Testis (tissue), 5 donors: ENCODE measurements at places on chromosomes 11 and 22.

DNA sequence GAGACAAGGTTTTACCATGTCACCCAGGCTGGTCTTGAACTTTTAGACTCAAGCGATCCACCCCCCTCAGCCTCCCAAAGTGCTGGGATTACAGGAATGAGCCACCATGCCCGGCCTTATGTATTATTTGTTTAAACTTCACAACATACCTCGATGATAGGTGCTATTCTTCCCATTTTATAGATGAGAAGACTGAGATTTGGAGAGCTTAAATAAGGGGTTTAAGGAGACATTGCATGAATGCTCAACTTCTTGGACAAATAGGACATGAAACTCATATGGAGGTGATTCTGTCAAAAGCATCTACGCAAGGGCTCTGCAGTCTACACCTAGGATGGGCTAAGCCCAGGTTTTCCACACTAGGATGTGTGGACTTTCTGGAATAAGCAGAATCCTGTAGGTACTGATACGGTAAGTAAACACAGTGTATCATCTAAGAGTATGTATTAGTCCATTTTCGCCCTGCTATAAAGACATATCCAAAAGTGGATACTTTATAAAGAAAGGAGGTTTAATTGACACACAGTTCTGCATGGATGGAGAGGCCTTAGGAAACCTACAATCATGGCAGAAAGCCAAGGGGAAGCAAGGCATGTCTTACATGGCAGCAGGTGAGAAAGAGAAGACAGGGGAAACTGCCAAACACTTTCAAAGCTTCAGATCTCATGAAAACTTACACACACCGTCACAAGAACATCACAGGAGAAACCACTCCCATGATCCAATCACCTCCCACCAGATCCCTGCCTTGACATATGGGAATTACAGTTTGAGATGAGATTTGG is 62.8 kb upstream of the CAPRIN1 start:
- H3K27me3 ChIP-seq = no peaks in the 10 kb centered on the region
- no peak overlapping the region for H3K4me3 ChIP-seq
- H3K4me1 ChIP-seq = no peaks in the 10 kb centered on the region
- no peaks in the 10 kb centered on the region for H3K36me3 ChIP-seq
- no peak overlapping the region for H3K27ac ChIP-seq

DNA sequence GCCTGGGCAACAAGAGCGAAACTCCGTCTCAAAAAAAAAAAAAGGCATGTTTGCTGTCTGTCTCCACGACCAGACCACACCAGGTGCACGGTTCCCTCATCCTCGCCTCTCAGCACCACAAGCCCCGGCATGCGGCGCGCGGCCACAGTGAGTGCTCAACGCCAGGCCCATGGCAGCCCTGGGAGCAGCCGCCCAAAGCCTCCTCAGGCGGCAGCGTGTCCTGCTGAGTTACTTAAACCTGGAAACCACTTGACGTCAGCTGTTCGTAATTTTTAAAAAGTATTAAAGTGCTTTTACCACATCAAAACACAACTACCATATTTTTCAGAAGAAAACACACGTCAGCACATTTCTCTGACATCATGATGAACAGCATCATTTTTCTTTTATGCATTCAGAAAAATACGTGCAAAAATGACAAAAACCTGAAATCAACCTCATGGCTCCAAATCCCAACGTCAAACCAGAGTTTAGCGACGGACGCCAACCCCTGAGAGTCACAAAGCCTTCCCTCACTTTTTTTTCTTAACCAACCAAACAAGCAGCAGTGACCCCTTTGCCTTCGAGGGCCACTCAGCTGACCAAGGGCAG is 2.1 kb downstream of the DEAF1 start:
- H3K4me3 ChIP-seq = no peak overlapping the region
- peak overlapping the region; percentile 99 for H3K27ac ChIP-seq
- no peaks in the 10 kb centered on the region for H3K27me3 ChIP-seq
- H3K36me3 ChIP-seq = no peaks in the 10 kb centered on the region
- no peak for DNase-seq

GRCh38 chr11:64916040-64916774 is 802 bp downstream of the ATG2A start:
- DNase-seq = peak; percentile 54
- H3K4me1 ChIP-seq = peaks cover 19% of the 10 kb centered on the region
- no peaks in the 10 kb centered on the region for H3K27me3 ChIP-seq
- peak overlapping the region; percentile 71 for H3K4me3 ChIP-seq

DNA sequence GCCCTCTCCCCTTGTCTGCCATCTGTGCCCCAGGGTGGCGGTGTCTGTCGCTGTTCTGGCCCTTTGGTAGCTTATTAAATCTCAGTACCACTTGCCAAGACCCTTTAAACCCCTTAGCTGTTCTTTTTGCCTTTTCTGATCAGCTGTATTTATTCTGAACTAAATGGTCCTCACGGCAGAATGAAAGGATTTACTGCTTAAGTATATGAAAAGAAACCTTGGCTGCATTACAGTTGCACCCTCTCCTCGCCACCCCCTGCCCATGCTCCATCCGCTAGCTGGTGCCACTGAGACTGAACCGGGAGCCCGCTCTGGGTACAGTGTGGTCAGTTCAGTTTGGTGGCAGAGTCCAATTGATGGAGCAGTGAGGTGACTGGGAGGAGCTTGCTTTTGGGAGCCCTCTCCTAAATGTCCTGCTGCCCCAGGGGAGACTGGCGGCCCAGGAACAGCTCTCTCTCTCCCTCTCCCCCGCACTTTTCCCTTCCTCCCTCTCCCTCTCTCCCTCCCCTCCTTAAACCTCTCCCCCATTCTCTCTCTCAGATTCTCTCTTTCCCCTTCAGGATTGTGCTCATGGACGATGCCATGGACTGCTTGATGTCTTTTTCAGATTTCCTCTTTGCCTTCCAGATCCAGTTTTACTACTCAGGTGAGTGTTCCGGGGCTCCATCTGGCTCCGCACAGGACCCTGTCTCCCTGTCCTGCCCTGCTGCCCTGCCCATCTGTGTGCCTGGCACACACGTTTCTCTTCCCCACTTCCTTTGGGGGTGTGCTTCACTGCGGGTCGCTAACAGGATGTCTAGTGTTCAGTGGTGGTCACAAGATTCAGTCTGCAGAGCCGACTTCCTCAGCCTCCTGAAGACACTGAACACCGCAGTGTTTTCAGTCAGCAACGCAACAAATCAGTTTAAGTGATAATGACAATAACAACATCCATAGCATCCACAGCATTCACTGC is 21.8 kb downstream of the ARFGAP2 start:
- no peaks in the 10 kb centered on the region for H3K27me3 ChIP-seq
- H3K36me3 ChIP-seq = no peaks in the 10 kb centered on the region
- H3K4me1 ChIP-seq = peaks cover 4% of the 10 kb centered on the region
- no peak overlapping the region for H3K27ac ChIP-seq
- DNase-seq = no peak
- H3K4me3 ChIP-seq = no peak overlapping the region

- peaks cover 5% of the 10 kb centered on the region for H3K4me1 ChIP-seq
- H3K4me3 ChIP-seq = no peak overlapping the region
- no peak overlapping the region for H3K27ac ChIP-seq
- H3K27me3 ChIP-seq = no peaks in the 10 kb centered on the region
These were observed 33.5 kb upstream of the RTL6 start for GRCh38 chr22:44531487-44531886.

DNA sequence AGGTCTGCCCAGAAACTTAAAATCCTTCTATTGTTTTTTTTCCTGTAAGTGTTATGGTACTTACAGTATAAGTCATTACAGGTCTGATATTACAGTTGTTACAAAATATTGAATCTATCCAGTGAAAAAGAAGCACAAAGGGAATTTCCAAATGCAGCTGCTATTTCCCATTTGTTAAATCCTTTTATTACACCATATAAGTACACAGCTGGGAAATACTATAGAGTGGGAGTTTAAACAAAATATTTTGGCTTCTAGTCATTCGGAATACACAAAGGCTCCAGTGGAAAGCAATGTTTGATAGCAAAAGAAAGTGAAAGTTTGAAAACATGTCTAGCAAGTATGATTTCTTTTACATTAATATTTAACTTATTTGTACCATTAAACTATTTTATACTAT is 18.0 kb downstream of the SOX6 start:
- no peak overlapping the region for H3K27ac ChIP-seq
- H3K4me1 ChIP-seq = no peaks in the 10 kb centered on the region
- H3K4me3 ChIP-seq = no peak overlapping the region
- DNase-seq = no peak
- no peaks in the 10 kb centered on the region for H3K27me3 ChIP-seq

DNA sequence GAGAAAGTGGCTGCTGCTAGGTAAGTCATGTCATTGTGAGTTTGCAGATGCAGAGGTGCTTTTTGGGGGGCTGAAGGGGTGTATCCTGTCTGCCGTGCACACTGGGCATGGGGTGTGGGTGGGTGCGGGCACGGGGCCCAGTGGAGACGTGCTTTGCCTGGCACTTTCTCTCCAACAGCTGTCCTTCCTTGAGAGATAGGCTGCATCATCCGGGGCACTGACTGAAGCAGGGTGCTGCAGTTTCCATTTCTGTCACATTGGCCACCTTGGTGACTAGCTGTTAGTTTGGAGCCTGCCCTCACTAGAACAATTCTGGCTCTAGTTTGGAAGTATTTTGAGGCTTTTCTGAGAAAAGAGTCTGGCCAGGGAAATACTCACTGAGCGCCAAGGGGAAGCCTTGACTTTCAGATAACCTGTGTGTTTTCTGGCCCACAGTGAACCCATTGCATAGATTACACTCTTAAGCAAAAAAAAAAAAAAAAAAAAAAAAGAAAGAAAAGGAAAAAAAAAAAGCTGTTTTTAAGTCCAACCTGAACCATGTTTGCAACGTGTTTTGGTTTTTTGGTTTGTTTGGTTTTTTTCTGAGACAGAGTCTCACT is 219.2 kb downstream of the NAV2 start:
- H3K36me3 ChIP-seq = no peaks in the 10 kb centered on the region
- H3K4me3 ChIP-seq = no peak overlapping the region
- no peaks in the 10 kb centered on the region for H3K27me3 ChIP-seq
- H3K4me1 ChIP-seq = peaks cover 4% of the 10 kb centered on the region
- H3K27ac ChIP-seq = no peak overlapping the region
- DNase-seq = no peak

GRCh38 chr11:71482746-71483364 is 29.9 kb downstream of the NADSYN1 start:
- H3K27ac ChIP-seq = no peak overlapping the region
- no peaks in the 10 kb centered on the region for H3K4me1 ChIP-seq
- no peak for DNase-seq
- H3K4me3 ChIP-seq = no peak overlapping the region

- H3K4me1 ChIP-seq = no peaks in the 10 kb centered on the region
These were observed 87.2 kb downstream of the WNT7B start for GRCh38 chr22:45889539-45890350.

GRCh38 chr11:6895010-6895409 is 2.7 kb upstream of the OR2D2 start:
- DNase-seq = no peak
- H3K4me3 ChIP-seq = no peak overlapping the region
- no peaks in the 10 kb centered on the region for H3K4me1 ChIP-seq
- H3K27ac ChIP-seq = no peak overlapping the region
- H3K27me3 ChIP-seq = no peaks in the 10 kb centered on the region

- no peak overlapping the region for H3K4me3 ChIP-seq
- no peaks in the 10 kb centered on the region for H3K36me3 ChIP-seq
- DNase-seq = no peak
- H3K27me3 ChIP-seq = no peaks in the 10 kb centered on the region
- H3K4me1 ChIP-seq = no peaks in the 10 kb centered on the region
These were observed 67.4 kb upstream of the B3GAT1 start for GRCh38 chr11:134479206-134480135.

DNA sequence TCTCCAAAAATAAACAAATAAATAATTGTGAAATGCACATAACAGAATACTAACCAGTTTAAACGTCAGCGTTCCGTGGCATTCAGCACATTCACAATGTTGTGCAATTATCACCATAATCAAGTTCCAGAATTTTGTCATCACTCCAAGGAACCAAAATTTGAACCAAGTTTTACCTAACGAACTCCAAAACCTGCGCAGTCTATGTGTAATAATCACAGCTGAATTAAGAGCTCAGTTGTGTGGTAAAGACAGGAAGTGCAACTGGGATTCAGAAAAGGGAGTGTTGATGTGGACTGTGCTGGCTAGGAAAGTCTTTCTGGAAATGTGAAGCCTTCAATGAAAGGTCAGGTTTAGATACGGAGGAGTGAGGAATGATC is 5.4 kb upstream of the MCAM start:
- DNase-seq = no peak
- peaks cover 23% of the 10 kb centered on the region for H3K4me1 ChIP-seq
- H3K36me3 ChIP-seq = no peaks in the 10 kb centered on the region
- no peaks in the 10 kb centered on the region for H3K27me3 ChIP-seq
- peak overlapping the region; percentile 61 for H3K27ac ChIP-seq

DNA sequence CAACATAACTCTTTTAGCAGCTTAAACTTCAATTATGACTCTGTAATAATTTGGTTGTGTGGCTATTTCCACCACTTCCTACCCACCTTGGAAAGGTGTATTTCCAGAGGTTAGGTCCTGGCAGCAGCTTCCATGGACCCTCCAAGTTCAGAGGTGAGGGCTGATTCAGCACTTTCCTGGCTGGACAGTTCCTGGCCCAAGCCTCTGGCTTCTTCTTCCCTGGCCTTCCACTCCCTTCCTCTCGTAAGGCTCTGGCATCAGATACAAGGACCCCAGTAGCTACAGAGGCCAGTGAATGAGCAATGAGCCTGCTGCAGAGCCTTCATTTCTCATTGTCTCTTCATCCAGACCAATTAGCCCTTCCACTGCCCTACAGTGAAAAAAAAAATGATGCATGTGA is 98.1 kb upstream of the KIRREL3 start:
- H3K36me3 ChIP-seq = no peaks in the 10 kb centered on the region
- H3K27me3 ChIP-seq = no peaks in the 10 kb centered on the region
- no peak for DNase-seq
- no peak overlapping the region for H3K27ac ChIP-seq
- no peak overlapping the region for H3K4me3 ChIP-seq

DNA sequence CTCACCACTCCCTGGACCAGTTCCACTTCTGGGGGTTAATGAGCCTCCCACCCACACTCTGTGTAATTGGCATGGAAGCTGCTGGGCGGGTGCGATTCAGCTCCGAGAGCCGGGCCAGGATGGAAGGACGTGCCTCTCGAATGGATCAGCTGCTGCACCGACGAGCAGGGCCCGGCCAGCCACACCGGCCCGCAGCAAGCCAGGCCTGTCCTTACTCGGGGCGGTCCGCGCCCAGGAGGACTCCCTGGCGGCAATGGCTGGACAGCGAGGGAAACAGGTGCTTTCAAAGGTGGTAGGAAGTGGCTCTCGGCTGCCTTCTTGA is 4.3 kb upstream of the SHISAL1 start:
- no peaks in the 10 kb centered on the region for H3K27me3 ChIP-seq
- DNase-seq = no peak

GRCh38 chr11:19829109-19829837 is 116.6 kb downstream of the NAV2 start:
- DNase-seq = no peak
- no peak overlapping the region for H3K27ac ChIP-seq
- H3K4me3 ChIP-seq = no peak overlapping the region
- no peaks in the 10 kb centered on the region for H3K27me3 ChIP-seq
- no peaks in the 10 kb centered on the region for H3K36me3 ChIP-seq
- no peaks in the 10 kb centered on the region for H3K4me1 ChIP-seq

DNA sequence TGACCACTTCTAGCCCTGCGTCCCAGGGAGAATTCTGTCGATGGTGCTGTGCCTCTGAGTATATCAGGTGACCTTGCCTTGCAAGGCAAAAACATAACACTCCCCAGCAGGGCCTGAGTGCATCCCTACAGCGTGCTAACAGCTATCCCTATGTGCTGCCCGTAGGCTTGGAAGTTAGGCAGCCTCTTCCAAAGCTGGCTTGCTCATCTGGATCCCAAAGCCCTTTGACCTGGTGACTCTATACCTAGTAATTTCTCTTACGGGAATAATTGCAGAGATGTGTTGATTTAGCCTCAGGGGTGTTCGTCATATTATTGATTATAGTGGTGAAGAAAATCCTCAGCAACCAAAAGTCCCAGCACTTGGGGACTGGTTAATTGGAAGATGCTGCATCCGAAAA is 32.6 kb upstream of the CRYBB3 start:
- no peak overlapping the region for H3K4me3 ChIP-seq
- no peaks in the 10 kb centered on the region for H3K36me3 ChIP-seq
